ENCODE measurements at places on chromosomes 3 and 15. TPM values are rescaled to one million over a fixed set of nuclear protein-coding genes. Genes with fewer than 3 reads are reported as not detected.

TAGLN3 gene
- total RNA-seq: not detected

SIDT1 gene
- not detected for total RNA-seq

CTSH gene
- 0.92 TPM for total RNA-seq

DCLK3 gene
- total RNA-seq: not detected

GRCh38 chr3:152910966-152911365, 76.0 kb downstream of the P2RY1 start:
- peaks cover 4% of the 10 kb centered on the region for H3K27me3 ChIP-seq
- DNase-seq: no peak
- H3K4me1 ChIP-seq: no peaks in the 10 kb centered on the region

GRCh38 chr15:57861815-57862586, 155.5 kb downstream of the POLR2M start:
- H3K4me1 ChIP-seq: no peaks in the 10 kb centered on the region
- no peak for DNase-seq
- H3K27ac ChIP-seq: no peak overlapping the region
- no peaks in the 10 kb centered on the region for H3K36me3 ChIP-seq
- H3K27me3 ChIP-seq: peaks cover 9% of the 10 kb centered on the region
- no peak overlapping the region for H3K4me3 ChIP-seq

GRCh38 chr15:52100807-52101442, 11.7 kb downstream of the BCL2L10 start:
- H3K4me3 ChIP-seq: no peak overlapping the region
- peaks cover 15% of the 10 kb centered on the region for H3K4me1 ChIP-seq
- H3K27ac ChIP-seq: no peak overlapping the region

- H3K4me1 ChIP-seq: no peaks in the 10 kb centered on the region
- no peak overlapping the region for H3K27ac ChIP-seq
- H3K27me3 ChIP-seq: no peaks in the 10 kb centered on the region
- no peaks in the 10 kb centered on the region for H3K36me3 ChIP-seq
- no peak overlapping the region for H3K4me3 ChIP-seq
Measured at GRCh38 chr3:16849795-16850194, 35.0 kb upstream of the PLCL2 start.

DNA sequence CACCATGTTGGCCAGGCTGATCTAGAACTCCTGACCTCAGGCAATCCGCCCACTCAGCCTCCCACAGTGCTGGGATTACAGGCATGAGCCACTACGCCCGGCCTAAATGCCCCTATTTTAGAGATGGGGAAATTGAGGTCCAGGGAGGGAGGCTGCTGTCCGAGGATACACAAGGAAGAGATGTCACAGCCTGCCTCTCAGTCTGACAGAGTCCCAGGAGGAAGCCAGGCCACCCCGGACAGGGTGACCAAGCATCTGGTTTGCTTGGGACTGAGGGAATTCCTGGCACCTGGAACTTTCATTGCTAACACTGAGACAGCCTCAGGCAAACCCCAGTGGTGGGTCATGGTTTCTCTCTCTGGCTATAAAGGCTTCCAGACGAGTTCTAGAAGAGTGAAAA, 30.6 kb upstream of the ADAMTS7 start:
- no peak for DNase-seq
- H3K27ac ChIP-seq: no peak overlapping the region
- no peak overlapping the region for H3K4me3 ChIP-seq
- H3K36me3 ChIP-seq: no peaks in the 10 kb centered on the region

GRCh38 chr15:40593165-40593564, 884 bp upstream of the KNL1 start:
- peaks cover 15% of the 10 kb centered on the region for H3K4me1 ChIP-seq
- no peak overlapping the region for H3K4me3 ChIP-seq
- no peak overlapping the region for H3K27ac ChIP-seq
- H3K27me3 ChIP-seq: no peaks in the 10 kb centered on the region

GRCh38 chr15:50786871-50787270, 21.4 kb upstream of the SPPL2A start:
- H3K27me3 ChIP-seq: no peaks in the 10 kb centered on the region
- no peak overlapping the region for H3K4me3 ChIP-seq
- H3K27ac ChIP-seq: no peak overlapping the region

GRCh38 chr15:56254265-56254664, 10.6 kb upstream of the RFX7 start:
- no peak for DNase-seq
- H3K27ac ChIP-seq: no peak overlapping the region
- no peaks in the 10 kb centered on the region for H3K4me1 ChIP-seq
- no peaks in the 10 kb centered on the region for H3K36me3 ChIP-seq

GRCh38 chr15:77717333-77717990, 84.8 kb upstream of the LINGO1 start:
- H3K36me3 ChIP-seq: no peaks in the 10 kb centered on the region
- DNase-seq: no peak
- H3K4me3 ChIP-seq: no peak overlapping the region

- H3K36me3 ChIP-seq: no peaks in the 10 kb centered on the region
- peak; percentile 29 for DNase-seq
- no peaks in the 10 kb centered on the region for H3K4me1 ChIP-seq
Measured at GRCh38 chr3:120198305-120198878, 86.6 kb downstream of the GPR156 start.
